ENCODE measurements at places on chromosomes 1 and 21.

GRCh38 chr1:244918421-244919319, 54.3 kb upstream of the HNRNPU start:
- DNase-seq, result peak; percentile 43

DNA sequence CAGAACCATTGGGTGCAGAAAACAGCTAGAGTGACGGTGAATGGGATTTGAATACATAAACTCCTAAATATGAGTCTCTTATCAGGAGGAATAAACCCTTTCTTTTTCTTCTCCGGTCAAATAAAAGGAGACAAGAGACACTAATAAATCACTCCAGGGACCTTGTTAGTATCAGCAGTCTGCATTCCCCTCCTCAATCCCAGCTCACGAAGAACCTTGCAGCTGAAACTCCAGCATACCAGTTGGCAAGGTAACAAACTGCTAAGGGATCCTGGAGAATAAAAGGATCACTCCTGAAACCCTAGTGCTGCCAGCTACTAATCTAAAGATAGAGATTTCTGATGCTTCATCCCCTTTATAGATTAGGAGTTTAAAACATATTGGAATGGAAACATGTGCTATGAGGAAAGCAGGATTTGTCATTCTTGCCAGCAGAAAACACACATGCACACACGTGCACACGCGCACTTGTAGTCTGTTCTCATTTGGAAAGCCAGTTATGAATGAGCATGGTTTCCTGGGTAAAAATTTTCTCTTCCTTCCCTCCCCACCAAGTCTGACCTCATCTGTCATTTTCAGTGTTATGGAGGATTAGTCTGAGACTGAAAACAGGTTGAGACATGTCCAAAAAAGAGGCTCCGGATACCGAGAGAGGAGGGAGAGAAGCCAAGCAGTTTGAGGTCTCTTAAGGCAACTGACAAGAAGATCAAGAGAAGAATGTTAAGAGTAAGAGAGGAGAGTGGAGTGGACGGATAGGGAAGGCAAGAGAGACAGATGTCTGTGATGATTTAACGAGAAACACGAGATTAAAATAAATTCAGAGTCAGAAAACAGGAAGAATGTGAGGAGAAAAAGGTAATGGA, 10.9 kb downstream of the IER5 start:
- no peak for DNase-seq

DNA sequence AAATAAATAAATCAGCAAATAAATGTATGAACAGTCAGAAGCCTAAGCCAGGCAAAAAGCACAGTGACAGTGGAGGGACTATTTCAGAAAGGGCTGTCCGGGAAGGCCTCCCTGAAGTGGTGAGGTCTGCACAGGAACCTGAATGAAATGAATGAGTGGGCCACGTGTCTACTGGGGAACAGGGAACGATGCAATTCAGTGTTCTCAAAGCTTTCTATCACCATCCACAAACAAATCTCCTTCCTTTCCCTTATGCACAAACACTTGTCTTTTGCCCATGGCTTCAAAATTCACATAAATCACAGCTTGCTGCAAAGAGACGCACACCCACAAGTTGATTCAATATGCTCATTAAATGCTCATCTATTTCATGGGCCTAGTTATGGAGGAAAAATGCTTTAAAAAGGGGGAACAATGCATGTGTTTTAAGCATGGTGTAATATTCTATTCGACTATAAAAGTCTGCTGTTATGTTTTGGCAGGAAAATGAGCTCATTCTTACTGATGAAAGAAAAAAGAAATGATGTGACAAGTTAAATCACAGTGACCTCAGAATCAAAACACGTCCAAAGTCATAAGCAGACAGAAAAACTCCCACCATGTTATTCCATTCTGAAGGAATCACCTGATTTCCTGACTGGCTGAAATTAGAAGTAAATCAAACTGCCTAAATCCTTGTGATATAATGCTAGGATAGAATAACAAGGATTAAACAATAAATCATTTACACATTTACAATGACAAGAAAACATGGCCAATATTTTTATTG, 21.6 kb downstream of the URB1 start:
- no peak for DNase-seq

DNA sequence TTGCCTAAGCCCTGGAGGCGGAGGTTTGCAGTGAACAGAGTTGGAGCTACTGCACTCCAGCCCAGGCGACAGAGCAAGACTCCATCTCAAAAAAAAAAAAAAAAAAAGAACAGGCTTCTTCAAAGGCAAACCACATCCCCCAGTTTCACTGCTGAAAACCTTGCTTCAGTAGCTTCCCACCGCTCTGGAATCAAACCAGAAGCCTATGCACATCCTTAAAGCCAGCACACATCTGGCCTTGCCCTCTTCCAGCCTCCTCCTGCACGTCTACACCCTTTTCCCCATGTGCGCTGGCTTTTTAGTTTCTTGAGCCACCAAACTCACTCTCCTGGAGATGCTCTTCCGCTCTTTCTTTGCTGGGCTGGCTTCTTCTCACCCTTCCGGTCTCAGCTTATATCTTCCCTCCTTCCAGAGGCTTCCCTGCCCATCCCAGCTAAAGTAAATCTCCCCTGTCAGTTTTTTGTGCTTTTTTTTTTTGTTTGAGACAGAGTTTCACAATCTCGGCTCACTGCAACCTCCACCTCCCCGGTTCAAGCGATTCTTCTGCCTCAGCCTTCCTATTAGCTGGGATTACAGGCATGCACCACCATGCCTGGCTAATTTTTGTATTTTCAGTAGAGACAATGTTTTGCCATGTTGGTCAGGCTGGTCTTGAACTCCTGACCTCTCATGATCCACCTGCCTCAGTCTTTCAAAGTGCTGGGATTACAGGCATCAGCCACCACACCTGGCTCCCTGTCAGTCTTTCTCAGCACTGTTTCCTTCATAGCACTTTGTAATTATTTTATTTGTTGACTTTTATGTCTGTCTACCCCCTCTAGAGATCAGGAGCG, 42.0 kb upstream of the ID3 start:
- no peak for DNase-seq

- DNase-seq, result no peak
Observed at GRCh38 chr1:217506878-217507277, 124.0 kb downstream of the GPATCH2 start.

- no peak for DNase-seq
Observed at GRCh38 chr1:237873487-237874211, 17.1 kb downstream of the ZP4 start.

- DNase-seq, result no peak
Observed at GRCh38 chr1:36784147-36784859, 250.0 kb downstream of the GRIK3 start.

GRCh38 chr1:117541003-117541402, 64.8 kb upstream of the TENT5C start:
- no peak for DNase-seq

GRCh38 chr1:100928128-100928527, 32.2 kb downstream of the SLC30A7 start:
- DNase-seq, result no peak

DNA sequence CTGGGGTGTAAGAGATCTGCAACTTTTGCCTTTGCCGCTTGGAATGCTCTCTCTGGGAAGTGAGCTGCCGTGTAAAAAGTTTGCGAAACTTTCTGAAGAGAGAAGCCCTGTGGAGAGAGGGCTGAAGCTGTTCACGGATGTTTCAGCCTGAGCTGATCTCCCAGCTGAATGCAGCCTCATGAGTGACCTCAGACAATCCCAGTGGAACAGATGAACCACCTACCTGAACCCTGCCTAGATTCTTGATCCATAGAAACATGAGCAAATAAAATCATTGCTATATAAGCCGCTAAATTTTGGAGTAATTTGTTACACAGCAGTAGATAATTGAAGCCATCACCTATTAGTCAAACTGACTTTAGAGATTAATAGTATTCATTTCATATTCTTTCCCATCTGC, 4.4 kb upstream of the ALG6 start:
- DNase-seq, result no peak
